ENCODE measurements at places on chromosomes 3 and 15.
A peak's percentile ranks its signal among the peaks of the same experiment; 100 is the strongest.

DNA sequence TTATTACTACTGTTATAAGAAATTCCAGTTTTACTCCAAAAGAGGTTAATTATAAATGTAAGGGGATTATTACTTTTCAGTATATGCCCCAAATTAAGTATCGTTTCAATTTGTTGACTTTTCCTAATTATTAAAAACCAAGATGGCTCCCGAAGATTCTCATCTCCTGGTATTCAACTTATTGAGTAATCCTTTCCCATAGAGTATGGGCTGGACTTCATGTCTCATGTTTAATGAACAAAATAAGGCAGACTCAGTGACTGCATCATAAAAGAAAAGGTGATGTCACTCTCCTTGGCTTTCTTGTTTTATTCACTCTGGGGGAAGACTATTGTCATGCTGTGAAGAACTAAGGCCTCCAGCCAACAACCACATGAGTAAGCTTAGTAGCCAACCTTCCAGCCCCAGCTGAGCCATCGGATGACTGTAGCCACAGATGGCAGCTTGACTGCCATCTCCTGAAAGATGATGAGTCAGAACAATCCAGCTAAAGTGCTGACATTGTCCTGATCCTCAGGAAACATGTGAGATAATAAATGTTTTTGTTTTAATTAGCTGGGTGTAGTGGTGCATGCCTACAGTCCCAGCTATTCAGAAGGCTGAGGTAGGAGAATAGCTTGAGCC, 17.3 kb downstream of the IGF2BP2 start:
- peak; percentile 91 for DNase-seq

GRCh38 chr3:36178018-36178417, 202.3 kb upstream of the STAC start:
- peak; percentile 13 for DNase-seq

- DNase-seq: no peak
Measured at GRCh38 chr15:89627256-89627970, 27.9 kb downstream of the KIF7 start.

DNA sequence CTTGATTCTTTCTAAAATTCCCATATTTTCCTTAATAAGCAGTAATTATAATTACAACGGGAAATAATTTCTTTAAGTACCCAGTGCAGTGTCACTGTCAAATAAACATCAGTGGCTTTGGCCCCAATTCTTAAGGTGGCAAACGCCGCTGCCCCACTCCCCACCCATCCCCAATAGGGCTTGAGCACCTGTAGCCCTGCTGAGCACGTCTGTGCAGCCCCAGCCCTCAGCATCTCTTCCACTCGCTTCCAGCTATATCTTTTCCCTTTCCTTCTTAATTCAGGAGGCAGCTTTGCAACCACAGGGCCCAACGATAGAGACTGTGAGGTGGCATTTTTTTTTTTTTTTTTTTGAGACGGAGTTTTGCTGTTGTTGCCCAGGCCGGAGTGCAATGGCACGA, 9.0 kb downstream of the PPM1M start:
- DNase-seq: no peak

GRCh38 chr15:69577397-69577796, 124.8 kb downstream of the RPLP1 start:
- DNase-seq: no peak

- no peak for DNase-seq
Measured at GRCh38 chr3:135368781-135369180, 573.7 kb downstream of the EPHB1 start.

GRCh38 chr3:26753095-26753494, 130.5 kb downstream of the LRRC3B start:
- no peak for DNase-seq
